ENCODE measurements at places on chromosomes 16 and 17.
A peak's percentile ranks its signal among the peaks of the same experiment; 100 is the strongest.

GRCh38 chr16:69823831-69824563, 61.9 kb downstream of the WWP2 start:
- no peak for DNase-seq

DNA sequence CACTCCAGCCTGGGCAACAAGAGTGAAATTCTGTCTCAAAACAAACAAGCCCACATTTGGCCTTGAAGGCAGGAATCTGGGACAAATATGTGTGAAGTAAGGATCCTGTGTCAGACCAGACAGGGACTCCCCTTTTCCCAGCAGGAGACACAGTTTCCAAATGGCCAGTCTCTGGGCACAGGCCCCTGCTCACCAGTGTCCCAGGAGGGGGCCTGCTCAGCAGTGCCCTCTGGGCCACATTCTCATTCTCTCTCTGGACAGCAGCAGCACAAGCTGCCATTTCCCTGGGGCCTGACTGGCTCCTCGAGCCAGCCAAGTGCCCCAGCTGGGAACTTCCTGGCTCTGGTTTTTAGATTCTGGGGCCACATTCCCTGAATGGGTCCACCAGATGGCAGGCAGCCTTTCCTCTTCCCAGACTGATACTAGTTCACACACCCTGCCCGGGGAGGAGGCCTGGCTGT, 11.7 kb upstream of the MNT start:
- DNase-seq, result peak; percentile 61

DNA sequence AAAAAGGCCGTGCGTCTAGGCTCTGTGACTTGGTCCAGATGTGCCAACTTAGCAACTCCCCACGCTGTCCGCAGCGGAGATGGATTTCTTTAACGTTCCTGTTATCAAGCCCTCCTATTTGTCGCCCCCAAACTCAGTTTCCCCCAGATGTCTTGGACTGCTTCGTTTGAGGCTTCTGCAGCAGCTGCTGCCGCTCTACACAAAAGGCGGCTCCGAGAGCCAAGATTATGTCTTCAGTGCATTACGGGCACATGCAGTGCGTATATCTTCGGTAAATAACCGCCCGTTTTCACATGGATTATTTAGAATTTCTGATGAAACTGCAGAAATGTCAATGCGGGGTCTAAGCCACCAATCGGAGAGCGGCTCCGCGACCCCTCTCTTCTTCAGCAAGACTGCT, 240.6 kb upstream of the ZFHX3 start:
- DNase-seq, result no peak

DNA sequence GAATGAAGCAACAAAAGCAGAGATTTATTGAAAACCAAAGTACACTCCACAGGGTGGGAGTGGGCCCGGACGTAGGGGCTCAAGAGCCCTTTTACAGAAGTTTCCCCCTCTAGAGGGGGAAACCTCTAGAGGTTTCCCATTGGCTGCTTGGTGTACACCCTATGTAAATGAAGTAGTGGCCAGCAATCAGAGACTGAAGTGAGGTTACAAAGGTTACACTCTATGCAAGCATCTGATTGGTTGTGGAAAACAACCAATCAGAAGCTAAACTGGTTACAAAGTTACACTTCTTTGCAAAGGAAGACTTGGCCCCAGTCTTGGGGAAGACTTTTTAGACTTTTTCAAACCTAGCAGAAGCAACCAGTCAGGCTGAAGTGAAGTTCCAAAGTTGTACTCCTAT, 27.1 kb downstream of the CRAMP1 start:
- no peak for DNase-seq

GRCh38 chr17:57708410-57708809, 36.7 kb downstream of the CCDC182 start:
- DNase-seq, result peak; percentile 14

- DNase-seq, result no peak
Observed at GRCh38 chr16:12837756-12838155, 34.1 kb upstream of the CPPED1 start.

GRCh38 chr17:37488607-37489196, 989 bp upstream of the DUSP14 start:
- DNase-seq, result peak; percentile 88

DNA sequence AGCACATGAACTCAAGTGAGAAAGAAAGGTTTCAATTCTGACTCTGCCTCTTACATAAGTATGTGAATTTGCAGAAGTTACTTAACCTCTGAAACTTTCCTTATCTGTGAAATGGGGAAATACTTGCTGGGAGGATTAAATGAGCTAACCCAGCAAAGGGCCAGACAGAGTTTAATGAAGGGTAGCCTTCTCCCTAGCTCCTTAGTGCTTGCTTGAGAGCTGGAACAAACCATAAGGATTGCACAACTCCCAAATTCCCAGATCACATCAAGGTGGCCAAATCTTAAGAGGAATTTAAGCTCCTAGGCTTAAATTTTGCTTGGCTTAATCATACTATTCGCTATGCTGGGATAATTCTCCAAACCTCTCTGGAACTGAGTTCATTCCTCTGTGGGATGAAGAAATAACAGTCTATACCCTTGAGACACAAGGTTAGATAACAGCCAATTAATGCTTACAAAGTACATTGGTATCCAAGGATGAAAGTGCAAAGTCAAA, 11.8 kb upstream of the WSB1 start:
- DNase-seq, result no peak

DNA sequence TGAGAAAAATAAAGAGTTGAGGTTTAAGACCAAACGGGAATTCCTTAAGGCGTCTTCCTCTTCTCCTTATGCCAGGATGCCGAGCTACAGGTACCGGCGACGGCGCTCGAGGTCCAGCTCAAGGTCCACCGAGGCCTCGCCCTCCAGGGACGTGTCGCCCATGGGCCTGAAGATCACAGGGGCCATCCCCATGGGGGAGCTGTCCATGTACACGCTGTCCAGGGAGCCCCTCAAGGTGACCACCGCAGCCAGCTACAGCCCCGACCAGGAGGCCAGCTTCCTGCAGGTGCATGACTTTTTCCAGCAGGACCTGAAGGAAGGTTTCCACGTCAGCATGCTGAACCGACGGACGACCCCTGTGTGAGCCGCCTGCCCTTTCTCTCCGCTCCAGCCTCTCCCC, 13.7 kb upstream of the CACNG1 start:
- DNase-seq, result no peak

DNA sequence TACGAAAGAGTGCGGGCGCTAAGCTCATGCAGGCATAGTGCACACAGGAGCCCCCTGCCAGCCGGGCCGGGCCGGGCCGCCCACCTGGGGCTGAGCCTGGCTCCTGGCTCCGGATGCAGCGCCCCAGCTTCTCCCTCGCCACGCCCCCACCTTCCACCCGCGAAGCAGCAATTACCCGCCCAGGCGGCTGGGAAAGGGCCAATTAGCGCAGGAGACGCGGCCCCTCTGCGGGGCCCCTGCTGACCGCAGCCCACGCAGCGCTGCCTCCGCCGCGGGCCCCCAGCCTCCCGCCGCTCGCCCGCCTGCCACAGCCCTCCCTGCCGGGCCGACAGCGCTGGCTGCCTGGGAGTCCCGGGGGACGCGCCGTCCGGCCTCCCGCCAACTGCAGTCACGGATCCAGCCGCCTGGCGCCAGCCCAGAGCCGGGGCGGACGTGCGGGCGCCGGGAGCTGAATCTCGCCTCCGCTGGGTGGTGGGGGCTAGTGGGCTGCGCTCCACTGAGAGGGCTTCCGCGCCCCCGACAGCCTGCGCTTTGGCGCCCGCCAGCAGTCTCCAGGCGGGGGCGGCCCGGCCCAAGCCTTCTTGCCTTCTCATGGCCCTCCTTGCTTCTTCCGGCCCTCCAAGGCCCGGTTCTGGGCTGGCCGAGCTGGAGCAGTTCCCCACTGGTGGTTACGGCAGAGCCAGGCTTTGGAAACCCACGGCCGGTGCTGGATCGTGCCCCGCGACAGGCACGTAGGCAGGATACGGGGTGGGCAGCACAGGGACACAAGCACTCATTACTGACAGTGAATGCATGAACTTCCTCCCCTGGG, 14.9 kb upstream of the CBFB start:
- DNase-seq, result peak; percentile 64

GRCh38 chr17:19883537-19884215, 15.9 kb upstream of the ULK2 start:
- DNase-seq, result no peak

GRCh38 chr17:3798273-3799180, 2.5 kb downstream of the ITGAE start:
- DNase-seq, result no peak

DNA sequence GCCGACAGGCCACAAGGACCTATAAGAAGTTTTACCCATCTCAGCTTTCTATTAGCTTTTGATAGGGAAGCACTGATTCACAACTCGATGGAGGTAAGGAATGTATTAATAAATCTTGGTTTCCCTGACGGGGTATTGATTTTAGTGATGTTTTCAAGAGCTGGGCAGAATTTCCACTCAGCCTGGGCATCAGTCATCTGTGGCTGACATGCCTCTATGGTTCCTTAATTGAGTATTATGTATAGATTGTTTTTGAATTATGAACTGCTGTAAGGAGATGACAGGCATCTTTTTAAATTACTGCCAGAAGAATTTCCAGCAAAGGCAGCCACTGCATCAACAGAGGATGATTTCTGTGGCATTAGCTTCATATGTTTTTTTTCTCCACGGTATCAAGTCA, 128.6 kb downstream of the CPPED1 start:
- no peak for DNase-seq

- no peak for DNase-seq
Observed at GRCh38 chr17:30568117-30568430, 90.9 kb downstream of the GOSR1 start.

GRCh38 chr17:78889531-78889930, 13.5 kb downstream of the CEP295NL start:
- DNase-seq, result no peak

GRCh38 chr17:47239967-47240651, 13.5 kb upstream of the ITGB3 start:
- DNase-seq, result peak; percentile 99

GRCh38 chr17:81285179-81285878, 9.8 kb downstream of the SLC38A10 start:
- peak; percentile 54 for DNase-seq

GRCh38 chr17:65182233-65182632, 45.1 kb downstream of the RGS9 start:
- no peak for DNase-seq

DNA sequence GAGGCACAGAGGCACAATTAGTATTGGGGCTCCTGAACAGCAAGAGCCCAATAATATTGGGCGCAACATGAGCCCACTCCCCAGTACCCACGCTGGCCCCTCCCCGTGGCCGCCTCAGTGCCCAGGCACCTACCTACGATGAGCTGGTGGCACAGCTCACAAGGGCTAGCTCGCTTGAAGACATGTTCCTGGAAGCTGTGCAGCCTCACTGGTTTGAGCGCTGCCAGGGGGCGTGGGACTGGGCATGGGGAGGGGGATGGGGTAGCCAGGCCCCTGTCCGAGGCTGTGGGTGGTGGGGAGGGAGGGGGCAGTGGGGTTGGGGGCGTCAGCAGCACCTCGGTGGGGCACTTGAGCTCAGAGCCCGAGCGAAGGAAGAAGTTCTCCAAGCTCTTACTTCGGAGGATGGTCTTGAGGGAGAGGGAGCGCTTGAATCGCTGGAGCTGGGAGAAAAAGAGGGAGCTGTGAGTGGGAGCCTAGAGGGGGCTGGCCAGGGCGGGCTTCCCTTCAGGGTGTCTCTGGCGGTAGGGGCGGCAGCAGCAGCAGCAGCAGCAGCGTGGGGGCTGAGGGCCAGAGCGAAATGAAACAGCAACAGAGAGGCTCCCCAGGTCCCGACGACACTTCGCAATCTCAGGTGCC, 7.9 kb downstream of the STAC2 start:
- DNase-seq, result no peak

- DNase-seq, result no peak
Observed at GRCh38 chr17:31099016-31099415, 4.2 kb downstream of the NF1 start.

GRCh38 chr16:89114159-89114981, 20.7 kb downstream of the ACSF3 start:
- no peak for DNase-seq

DNA sequence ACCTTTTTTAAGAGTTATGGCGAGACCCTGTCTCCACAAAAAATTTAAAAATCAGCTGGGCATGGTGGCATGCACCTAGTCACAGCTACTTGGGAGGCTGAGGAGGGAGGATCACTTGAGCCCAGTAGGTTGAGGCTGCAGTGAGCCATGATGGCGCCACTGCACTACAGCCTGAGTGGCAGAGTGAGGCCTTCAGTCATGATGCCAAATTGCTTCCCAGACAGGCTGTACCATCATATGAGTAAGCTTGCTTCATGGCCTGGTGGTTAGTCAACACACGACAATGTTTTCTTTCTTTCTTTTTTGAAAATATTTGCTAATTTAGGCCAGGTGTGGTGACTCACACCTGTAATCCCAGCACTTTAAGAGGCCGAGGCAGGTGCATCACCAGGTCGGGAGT, 12.5 kb downstream of the NTAN1 start:
- no peak for DNase-seq

- peak; percentile 23 for DNase-seq
Observed at GRCh38 chr16:58393138-58393504, 850 bp downstream of the GINS3 start.

- DNase-seq, result no peak
Observed at GRCh38 chr16:3858801-3859200, 21.7 kb downstream of the CREBBP start.

- DNase-seq, result no peak
Observed at GRCh38 chr16:85330006-85330693, 217.9 kb upstream of the CIBAR2 start.

- no peak for DNase-seq
Observed at GRCh38 chr16:67471758-67472384, 9.1 kb downstream of the ATP6V0D1 start.

- DNase-seq, result no peak
Observed at GRCh38 chr17:5618476-5618875, 34.2 kb upstream of the NLRP1 start.

DNA sequence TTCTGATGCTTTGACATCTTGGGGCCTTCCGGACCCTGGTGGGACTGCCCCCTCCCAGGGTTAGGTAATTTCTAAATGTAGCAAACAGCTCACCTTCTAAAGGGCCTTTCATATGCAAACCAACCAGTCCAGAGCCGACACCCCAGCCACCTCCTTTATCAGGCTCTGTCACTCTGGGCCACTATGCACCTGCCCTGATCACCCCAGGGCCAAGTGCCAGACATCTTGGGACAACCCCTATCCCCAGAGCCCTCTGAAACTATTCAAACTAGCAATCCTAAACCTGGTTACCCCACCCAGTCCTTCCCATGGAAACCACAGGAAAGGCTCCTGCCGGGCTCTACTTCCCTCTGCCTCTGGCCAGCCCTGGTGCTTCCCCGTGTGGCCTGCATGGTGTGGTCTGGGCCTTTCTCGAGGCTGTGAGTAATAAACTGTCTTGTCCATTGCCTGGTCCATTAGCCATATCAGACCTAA, 91.2 kb upstream of the TNRC6C start:
- DNase-seq, result no peak

- no peak for DNase-seq
Observed at GRCh38 chr16:83676086-83676485, 131.7 kb upstream of the HSBP1 start.

GRCh38 chr17:78789663-78790181, 7.6 kb upstream of the CYTH1 start:
- DNase-seq, result no peak

Data from RPMI7951 (cell line).